ENCODE measurements at places on chromosomes 2 and 18. TPM values are rescaled to one million over a fixed set of nuclear protein-coding genes. Genes with fewer than 3 reads are reported as not detected.

Gene LIMS1
- total RNA-seq = 99.1 TPM

Gene STPG4
- 0.12 TPM for total RNA-seq

Gene SLC30A3
- total RNA-seq = 0.87 TPM

Gene CXCR1
- total RNA-seq = not detected

Gene IMP4
- 118 TPM for total RNA-seq

Gene CDCA7
- 6.7 TPM for total RNA-seq

Gene IGFBP2
- 136 TPM for total RNA-seq

Gene RSAD2
- 1.5 TPM for total RNA-seq

Gene TUBA4A
- total RNA-seq = 11.5 TPM

Gene KCNF1
- not detected for total RNA-seq

Gene ARHGEF4
- 6.3 TPM for total RNA-seq

Gene NAT8
- not detected for total RNA-seq

Gene SPP2
- total RNA-seq = not detected

Gene SGPP2
- not detected for total RNA-seq

Gene RPRM
- under 0.01 TPM for total RNA-seq

Gene C1QL2
- not detected for total RNA-seq

Gene SLC14A1
- 13.3 TPM for total RNA-seq

Gene OTOS
- not detected for total RNA-seq

Gene ABCG5
- total RNA-seq = not detected

Gene FBXO15
- 1.1 TPM for total RNA-seq

Gene CDC42EP3
- 26.0 TPM for total RNA-seq

Gene SERPINB2
- 2.4 TPM for total RNA-seq

Gene REG1B
- not detected for total RNA-seq

Gene YES1
- 107 TPM for total RNA-seq

Gene ZRANB3
- 13.2 TPM for total RNA-seq

Gene HNRNPA3
- total RNA-seq = 42.7 TPM

Gene DUSP19
- total RNA-seq = 3.7 TPM

Gene RFX8
- total RNA-seq = 15.3 TPM

Gene UBR3
- 51.0 TPM for total RNA-seq

Gene ANTXR1
- 25.6 TPM for total RNA-seq

Gene VWC2L
- under 0.01 TPM for total RNA-seq

Gene CXCR2
- not detected for total RNA-seq

Gene BMP10
- total RNA-seq = not detected

Gene FRZB
- 0.12 TPM for total RNA-seq

Gene SLC4A5
- total RNA-seq = 0.44 TPM

Gene TXNDC2
- total RNA-seq = 0.22 TPM

Gene GPR39
- total RNA-seq = 3.1 TPM

Gene TPO
- not detected for total RNA-seq
